ENCODE measurements at places on chromosomes 2 and 18. TPM values are rescaled to one million over a fixed set of nuclear protein-coding genes. Genes with fewer than 3 reads are reported as not detected.

- DNase-seq, result no peak
Observed at GRCh38 chr2:20241973-20242726, 17.2 kb upstream of the SDC1 start.

- peak; percentile 61 for DNase-seq
Observed at GRCh38 chr18:59900222-59901128, 679 bp downstream of the PMAIP1 start.

Gene IL36A
- not detected for total RNA-seq

GRCh38 chr18:13470516-13471197 lies 252.1 kb downstream of the LDLRAD4 start:
- no peak for DNase-seq

DNA sequence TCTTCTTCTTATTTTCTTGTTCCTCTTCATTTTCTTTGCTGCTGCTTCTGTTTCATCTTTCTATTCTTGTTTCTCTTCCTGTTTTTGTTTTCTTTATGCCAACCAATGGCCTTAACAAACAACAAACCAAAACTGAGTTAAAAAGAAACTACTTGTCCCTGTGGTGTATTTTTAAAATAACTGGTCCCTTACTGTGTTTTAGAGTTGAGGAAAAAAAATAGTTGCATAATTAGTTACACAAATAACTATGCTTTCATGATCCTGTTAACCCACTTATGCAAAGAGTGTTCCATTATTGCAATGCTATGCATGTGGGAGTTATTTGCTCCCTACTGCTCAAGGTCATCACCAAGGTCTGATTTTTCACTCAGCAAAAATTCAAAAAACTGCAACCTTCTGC lies 39.5 kb upstream of the IMP4 start:
- no peak for DNase-seq

GRCh38 chr2:155842103-155842502 lies 490.4 kb downstream of the NR4A2 start:
- no peak for DNase-seq

DNA sequence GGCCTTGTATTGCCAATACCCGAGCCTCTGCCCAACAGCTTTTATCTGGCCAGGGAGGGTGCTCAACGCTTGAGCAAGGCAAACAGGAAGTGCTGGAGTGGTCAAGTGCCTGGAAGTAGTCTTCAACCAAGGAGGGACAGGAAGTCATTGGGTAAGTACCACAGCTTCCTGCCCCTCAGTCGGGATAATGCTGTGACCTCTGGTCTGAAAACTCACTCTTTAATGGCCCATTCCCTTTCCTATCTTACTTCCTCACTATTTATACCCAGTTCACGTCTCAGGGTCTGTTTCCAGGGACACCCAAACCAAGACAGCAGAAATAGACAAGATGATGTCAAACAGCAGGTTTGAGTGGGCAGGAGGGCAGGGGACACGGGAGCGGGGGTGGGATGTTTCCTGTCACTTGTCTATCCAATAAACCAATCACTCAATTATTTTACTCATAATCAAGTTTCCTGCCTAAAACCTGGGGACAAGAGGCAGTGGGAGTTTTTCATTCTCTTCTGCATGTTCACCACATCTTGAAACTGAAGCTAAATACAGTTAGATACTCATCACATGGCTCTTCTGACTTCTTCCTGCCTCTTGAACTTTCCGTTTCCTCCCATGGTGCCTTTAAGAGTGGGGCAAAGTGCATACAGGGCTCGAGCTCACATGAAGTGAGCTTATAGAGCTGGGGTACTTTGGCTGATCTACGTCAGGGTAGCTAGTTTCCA lies 68.9 kb upstream of the CAB39 start:
- no peak for DNase-seq

Gene DHRS9
- 16.6 TPM for total RNA-seq

Gene RAX
- total RNA-seq, result not detected

Gene ESPNL
- 0.61 TPM for total RNA-seq

DNA sequence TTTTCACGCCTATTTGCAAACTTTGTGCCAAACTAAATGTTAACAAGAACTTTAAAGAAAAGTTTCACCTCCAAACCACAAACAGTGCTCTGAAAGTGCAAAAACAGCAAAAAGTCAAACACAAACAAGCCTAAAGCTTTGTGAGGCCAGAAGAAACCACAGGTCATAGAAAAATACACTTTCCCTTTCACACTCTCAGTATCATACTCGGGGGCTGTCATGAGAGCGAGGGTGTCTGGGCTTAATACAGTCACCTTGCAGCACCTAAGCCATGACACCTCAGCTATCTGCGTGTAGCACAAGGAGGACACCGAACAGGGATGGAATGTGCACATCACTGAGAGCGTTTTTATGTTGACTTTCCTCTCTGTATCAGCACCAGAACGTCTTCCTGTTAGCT lies 26.6 kb upstream of the SEH1L start:
- no peak for DNase-seq

DNA sequence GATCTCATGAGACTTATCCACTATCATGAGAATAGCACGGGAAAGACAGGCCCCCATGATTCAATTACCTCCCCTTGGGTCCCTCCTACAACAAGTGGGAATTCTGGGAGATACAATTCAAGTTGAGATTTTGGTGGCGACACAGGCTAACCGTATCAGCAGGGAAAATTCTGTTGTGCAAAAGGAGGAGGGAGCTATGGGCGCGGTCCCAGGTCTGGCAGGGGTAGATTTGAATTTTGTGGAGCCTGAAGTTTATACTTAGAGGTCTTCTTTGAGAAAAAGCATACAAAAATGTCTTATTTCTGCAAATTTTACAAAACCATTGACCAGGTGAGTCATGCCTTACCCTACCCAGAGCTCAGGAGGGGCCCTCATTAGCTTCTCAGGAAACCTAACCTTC lies 36.6 kb downstream of the SLC4A3 start:
- DNase-seq, result no peak

Gene SCYGR7
- total RNA-seq, result not detected

DNA sequence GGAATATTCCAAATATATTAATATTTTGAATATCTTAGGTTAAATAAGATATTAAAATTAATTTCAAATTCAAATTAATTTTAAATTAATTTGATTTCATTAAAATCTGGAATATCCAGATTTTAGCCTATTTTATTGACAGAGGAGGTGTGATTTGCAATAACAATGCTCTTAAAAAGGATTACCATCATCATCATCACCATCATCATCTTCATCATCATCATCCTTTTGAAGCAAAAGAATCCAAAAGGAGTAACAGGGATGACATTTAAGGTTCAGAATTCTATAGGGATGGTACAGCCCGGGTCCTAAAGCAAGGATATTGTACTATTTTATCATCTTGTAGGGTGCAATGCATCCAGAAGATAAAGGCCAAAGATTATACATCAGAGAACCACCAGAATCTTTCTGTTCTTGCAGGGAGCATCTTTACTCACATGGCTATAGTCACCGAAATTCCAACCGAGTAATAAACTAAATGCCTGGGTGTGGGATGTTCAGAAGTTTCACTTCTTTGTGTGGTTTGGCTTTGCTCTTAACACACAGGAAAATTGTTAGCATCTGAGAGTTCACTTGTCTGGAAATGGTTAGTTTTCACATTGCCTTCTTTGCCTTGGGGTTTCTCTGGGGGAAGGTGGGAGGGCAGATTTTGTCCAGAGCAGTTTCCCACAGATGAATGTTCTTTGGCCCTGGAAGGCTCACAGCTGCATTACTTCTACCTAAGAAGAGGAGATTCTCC lies 99.1 kb upstream of the ITGA6 start:
- no peak for DNase-seq

DNA sequence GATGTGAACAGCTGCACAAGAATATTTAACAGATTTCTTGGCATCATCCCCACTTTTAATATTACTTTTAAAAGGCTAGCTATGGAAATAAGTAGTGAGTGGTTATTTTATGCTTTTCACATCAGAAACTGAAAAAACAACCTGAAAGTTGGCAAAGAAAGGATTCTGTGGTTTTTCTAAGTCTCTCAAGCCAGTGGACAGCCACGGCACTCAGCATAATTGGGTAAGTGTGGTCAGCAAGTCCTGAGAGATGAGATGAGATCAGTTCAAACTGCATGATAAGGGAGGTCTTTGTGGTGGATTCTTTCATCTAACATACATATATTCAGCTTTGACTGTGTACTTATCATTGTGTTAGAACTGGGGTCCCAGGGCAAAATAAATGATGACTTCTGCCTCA lies 105.2 kb downstream of the LYPD6B start:
- DNase-seq, result no peak

Gene RSAD2
- 37.2 TPM for total RNA-seq

Measured in Calu3 (cell line).